ENCODE measurements at places on chromosomes 16 and 17.

GRCh38 chr17:51817117-51817516 is 341.4 kb downstream of the CA10 start:
- DNase-seq = no peak

DNA sequence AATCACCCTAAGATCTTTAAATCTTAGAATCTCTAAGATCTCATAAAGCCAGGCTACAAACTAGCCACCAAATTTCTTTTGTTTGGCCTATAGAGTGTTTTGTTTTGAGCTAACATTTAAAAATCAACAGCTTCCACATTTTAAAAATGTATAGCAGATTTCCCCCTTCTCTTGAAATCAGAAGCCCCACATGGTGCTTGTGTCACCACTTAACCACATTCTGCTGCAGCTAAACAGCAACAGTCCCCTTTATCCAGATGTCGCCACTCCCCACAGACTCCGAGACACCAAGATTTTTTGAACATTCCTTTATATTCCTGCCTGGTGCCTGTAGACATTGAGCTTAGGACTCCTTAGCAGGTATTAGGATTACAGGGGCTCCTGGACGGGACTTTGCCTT is 16.0 kb downstream of the GUCY2D start:
- DNase-seq = no peak

DNA sequence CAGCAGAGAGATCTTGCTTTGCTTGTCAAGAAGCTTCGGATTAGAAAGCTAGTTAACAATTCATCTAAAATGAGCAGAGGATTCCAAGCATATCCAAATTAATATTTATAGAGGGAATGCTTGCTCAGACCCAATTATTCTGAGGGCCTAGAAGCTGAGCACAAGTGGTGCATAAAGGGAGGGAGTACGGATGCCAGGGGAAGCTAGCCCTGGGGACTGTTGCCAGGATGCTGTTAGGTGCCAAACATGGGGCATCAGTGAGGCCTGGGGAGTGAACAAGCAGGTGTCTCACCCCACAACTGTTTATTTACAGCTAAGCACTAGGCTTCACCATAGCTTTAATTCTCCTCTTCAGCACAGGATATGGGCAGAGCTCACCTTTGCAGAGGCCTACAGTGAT is 684.1 kb upstream of the C16orf82 start:
- DNase-seq = no peak

DNA sequence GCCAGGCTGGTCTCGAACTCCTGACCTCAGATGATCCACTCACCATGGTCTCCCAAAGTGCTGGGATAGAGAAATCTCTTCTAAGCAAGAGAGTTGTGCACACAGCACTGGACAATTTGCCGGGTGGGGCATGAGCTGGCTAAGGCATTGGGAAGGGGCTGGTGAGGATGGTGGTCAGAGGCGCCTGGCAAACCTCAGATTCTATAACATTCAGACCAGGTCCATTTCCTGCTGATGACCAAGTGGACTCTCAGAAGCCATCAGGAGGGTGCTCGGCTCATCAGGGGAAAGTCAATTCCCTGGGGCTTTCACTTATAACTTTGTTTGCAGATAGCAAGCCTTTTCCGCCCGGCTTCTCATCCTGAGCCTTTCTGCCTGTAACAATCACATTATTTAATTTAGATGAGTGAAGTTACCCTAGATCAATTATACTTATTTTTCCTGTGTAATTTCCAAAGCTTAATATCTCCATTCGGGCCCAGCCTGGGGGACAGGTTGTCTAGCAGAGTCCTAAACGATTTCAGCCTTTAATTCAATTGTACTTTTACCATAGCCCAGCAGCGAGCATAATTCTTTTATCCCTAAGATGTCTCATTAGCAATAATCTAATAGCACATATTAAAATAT is 15.0 kb upstream of the SLC6A2 start:
- DNase-seq = no peak

DNA sequence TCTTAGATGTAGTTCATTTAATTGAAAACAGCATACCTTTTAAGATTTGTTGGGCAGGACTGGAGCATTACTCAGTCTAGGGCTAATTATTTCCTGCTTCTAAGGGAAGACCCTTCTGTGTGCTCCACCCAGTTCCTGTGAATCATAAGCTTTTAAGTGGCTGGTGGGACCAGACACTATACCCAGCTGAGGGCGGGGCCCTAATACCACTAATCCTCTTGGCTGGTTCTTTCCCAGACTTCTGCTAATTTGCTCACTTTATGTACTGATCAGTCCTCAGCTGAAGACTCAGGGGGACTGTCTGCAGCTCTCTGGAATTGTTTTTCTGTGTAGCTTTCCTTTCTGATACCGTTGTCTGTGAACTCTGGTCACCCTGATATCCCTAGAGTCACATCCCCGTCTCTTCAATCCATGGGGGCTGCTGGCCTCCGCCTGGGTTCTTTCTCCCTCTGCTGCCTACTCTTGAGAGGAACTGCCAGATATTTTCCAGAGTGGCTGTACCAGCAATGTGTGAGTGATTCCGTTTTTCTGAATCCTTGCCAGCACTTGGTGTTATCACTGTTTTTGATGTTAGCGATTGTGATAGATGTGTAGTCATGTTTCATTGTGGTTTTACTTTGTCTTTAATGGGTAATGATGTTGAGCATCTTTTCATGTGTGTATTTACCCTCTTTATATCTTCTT is 35.1 kb downstream of the MFSD11 start:
- no peak for DNase-seq

- no peak for DNase-seq
These were observed 119.7 kb upstream of the MYOCD start for GRCh38 chr17:12545877-12546513.

GRCh38 chr17:49362723-49363117 is 670 bp upstream of the ZNF652 start:
- DNase-seq = no peak

DNA sequence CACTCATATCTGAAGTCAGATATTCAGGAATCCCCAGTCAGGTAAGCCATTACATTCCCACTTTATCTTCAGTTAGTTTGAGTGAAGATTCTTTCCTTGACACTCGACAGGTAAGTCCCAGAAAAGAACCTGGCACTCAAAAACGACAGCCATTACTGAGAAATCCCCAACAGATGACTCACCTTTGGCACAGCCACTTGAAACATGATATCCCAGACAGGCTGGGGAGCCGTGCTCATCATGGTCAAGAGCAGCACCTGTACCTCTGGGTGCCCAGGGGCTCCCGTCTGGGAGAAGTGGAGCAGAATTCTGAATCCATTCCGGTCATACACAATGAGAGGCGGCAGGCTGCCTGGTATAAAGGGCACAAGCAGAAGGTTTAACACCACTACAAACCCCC is 16.8 kb upstream of the COG7 start:
- no peak for DNase-seq

- no peak for DNase-seq
These were observed 4.0 kb downstream of the FBXO39 start for GRCh38 chr17:6780001-6780400.

DNA sequence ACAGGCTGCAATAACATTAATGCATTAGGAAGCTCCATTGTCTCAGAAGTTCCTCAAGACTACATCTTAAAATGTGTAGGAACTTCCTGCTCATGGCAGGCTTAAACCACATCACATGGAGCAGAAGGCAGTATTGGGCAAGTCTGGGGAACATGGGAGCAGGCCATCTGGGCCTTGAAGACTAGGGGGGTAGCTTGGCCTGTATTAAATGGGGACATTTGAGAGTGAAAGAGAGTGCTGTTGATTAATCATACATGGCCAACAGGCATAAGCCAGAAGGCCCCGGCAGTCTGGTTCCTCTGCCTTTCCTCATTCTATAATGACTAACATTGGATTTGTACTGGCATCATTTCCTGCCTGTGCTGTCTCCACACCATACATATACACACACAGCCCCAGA is 25.2 kb upstream of the SLC5A11 start:
- DNase-seq = no peak

DNA sequence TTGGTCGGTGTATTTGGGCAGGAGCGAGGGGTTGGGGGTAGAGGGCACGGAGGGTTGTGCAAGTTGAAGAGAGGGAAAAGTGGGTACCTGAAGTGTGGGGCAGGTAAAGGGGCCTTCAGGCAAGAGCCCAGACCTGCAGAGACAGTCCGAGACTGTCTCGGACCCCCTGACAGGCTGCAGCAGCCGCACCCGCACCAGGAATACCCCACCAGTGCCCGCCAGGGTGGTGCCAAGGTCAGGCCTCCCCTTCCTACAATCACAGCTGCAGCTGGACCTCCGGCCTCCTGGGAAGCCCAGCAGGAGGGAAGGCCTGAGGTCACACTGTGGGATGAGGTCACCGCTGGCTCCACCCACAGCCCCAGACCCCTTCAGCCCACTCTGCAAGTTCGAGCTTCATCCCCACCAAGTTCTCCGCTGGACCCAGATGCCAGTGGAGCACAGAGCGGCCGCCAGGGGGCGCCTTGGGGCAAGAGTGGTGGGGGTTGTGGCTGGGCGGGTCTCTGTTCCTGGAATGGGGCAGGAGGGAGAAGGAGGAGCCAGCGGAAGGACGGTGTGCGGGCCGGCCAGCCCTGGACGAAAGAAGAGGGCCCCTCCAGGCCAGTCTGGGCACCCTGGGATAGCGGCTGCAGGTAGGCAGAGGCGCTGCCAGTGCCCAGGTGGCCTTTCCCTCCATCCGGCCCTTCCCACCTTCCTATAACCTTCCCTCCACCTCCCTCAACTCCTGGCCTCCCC is at the start of gene HSD3B7:
TSS of gene HSD3B7 (plus strand) at position 539 of the 732 bp plus-strand sequence. CDS start 452 bp downstream, outside the sequence.
- peak; percentile 53 for DNase-seq

DNA sequence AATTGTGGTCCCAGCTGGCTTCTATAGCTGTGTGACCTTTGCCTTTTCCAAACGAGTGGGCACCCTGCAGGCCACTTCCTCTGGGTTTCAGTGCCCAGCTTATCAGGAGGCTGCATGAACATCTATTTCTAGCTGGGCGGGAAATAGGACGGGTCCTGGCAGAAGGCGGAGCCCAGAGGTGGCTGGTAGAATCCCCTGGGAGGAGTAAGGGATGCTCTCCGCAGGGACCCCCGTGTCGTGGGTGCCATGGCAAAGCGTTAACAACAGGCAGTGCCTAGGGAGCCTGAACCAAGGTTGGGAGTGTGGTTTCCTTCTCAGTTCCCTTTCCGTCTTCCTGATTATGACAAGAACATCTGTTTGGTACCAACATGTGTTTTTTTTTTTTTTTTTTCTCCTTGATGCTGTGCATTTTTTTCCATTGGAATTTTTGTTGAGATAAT is 58.2 kb downstream of the PLCG2 start:
- no peak for DNase-seq

DNA sequence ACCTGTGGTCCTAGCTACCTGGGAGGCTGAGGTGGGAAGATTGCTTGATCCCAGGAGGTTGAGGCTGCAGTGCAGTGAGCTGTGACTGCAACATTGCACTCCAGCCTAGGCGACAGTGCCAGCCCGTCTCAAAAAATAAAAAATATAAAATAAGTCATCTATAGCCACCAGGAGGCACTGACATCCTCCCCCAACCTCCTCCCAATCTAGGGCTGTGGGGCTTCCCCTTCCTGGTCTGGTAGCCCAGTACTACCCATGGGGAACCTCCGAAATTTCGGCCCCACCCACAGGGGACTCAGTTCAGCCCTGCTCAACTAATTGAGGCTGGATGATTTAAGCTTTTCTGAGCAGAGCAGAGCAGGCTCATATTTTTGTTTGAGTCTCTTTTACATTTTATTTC is 3.2 kb downstream of the ZSCAN10 start:
- DNase-seq = no peak

GRCh38 chr16:83808573-83809014 is 816 bp downstream of the HSBP1 start:
- DNase-seq = no peak

GRCh38 chr16:69513180-69513966 is 52.4 kb upstream of the NFAT5 start:
- no peak for DNase-seq

GRCh38 chr17:50661795-50662391 is 27.2 kb downstream of the ABCC3 start:
- no peak for DNase-seq

DNA sequence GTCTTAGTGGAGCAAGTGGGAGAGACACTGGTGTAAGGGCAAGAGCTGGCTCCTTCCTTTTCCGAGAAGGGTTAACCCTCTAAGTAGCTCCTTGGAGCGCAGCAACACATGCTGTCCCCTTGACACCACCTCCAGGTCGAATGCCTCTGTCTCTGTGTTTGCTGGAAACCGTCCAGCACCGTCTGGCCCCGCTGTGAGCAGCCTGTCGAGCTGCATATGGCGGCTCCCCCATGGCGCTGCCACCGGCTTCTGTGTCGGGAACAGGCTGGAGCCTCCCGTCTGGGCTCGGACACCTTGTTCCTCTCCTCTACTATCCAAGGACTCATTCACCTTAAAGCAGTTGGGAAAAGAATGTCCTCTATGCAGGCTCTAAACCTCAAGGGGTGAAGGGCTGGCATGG is 28.9 kb upstream of the WSCD1 start:
- no peak for DNase-seq

DNA sequence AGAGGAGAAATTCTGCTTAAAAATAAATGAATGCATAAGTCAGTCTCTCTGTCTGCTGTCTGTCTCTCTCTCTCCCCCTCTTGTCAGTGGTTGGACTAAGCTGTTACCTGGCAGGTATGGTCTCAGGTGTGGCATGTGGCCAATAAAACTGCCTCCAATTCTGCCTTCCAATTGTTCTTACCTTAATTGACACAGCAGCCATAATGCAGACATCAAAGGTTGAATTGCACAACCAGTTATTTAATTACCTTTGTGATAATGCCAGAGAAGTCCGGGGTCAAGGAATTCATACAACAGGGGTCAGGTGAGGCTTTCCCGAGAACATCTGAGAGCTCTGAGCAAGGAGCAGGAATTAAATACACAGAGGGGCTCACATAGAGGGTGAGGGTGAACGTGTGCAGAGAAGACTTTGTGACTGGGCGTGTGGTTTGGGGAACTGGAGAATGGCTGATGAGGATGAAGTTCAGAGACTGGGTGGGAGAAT is 78.8 kb upstream of the CDYL2 start:
- DNase-seq = no peak

DNA sequence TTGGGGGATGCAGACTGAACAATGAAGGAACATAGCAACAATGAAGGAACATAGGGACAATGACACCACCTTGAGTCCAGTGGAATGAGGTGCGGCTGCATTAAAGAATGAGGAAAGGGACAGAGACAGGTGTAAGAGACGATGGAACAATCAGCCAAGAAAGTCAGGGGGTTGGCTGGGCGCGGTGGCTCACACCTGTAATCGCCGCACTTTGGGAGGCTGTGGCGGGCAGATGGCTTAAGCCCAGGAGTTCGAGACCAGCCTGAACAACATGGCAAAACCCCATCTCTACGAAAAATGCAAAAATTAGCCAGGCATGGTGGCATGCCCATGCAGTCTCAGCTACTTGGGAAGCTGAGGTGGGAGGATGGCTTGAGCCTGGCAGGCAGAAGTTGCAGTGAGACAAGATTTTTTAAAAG is 13.6 kb upstream of the CBFB start:
- no peak for DNase-seq

GRCh38 chr17:67139289-67139688 is 94.9 kb downstream of the CACNG1 start:
- no peak for DNase-seq

- no peak for DNase-seq
These were observed 57.7 kb downstream of the TBC1D16 start for GRCh38 chr17:79977708-79978547.
